ENCODE measurements at places on chromosomes 5 and 9.
A peak's percentile ranks its signal among the peaks of the same experiment; 100 is the strongest.

DNA sequence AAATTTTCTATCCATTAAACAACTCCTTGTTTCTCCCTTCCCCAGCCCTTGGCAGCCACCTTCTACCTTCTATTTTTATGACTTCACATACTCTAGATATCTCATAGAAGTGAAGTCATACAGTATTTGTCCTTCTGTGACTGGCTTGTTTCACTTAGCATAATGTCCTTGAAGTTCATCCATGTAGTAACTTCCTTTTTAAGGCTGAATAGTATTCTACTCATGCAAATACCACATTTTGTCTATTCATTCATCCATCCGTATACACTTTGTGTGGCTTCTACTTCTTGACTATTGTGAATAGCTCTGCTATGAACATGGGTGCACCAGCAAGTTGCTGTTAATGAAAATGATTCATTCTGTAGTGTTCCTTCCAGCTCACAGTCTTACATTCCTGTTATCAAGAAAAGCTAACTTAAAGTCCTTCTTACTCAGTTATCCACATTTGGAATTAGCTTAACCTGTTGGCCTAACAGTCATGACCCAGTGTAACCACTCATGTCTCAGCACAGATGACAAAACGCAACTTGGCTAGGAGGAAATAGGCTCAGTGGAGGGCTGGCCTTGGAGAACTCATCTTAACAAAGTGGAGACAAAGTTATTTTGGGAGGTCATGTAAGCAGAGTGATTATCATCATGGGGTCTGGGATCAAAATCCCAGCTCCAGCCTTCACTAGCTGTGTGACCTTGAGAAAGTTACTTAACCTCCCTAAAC is 129.7 kb upstream of the MAP3K1 start:
- no peak for DNase-seq

DNA sequence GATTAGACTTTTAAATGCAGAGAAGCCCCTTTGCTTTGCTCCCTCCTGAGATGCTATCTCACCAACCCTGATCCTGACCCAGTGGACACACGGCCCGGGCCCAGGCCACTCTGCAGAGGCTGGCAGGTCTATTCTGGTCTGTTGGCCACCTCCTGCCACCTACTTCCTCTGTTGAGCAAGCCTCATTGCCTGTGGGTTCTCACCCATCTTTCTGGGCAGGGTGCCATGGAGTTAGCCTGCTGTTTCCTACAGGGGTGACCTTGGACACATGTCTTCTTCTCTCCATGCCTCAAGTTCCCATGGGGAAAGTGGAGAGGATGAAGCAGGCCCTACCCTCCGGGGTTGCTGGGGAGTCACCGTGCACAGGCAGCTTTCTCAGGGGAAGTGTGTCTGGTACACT is 266.2 kb upstream of the IRX1 start:
- no peak for DNase-seq

DNA sequence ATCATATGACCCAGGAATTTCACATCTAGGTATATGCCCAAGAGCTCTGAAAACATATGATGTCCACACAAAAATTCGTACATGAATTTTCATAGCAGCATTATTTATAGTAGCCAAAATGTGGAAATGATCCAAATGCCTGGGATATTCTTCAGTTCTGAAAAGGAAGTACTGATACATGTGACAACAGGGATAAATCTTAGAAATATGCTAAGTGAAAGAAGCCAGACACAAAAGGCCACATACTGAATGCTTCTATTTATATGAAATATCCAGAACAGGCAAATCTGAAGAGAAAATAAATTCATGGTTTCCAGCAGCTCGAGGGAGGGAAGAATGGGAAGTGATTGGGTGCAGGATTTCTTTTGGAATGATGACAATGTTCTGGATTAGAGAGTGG is 16.8 kb upstream of the ZBTB43 start:
- DNase-seq: no peak

- DNase-seq: no peak
These were observed 4.2 kb upstream of the UNC5A start for GRCh38 chr5:176806137-176806536.

- no peak for DNase-seq
These were observed 2.1 kb upstream of the NIPBL start for GRCh38 chr5:36874465-36874864.

GRCh38 chr5:145960848-145961600 is 24.6 kb downstream of the SH3RF2 start:
- peak; percentile 84 for DNase-seq

GRCh38 chr5:131883984-131884383 is 61.5 kb downstream of the MEIKIN start:
- no peak for DNase-seq

DNA sequence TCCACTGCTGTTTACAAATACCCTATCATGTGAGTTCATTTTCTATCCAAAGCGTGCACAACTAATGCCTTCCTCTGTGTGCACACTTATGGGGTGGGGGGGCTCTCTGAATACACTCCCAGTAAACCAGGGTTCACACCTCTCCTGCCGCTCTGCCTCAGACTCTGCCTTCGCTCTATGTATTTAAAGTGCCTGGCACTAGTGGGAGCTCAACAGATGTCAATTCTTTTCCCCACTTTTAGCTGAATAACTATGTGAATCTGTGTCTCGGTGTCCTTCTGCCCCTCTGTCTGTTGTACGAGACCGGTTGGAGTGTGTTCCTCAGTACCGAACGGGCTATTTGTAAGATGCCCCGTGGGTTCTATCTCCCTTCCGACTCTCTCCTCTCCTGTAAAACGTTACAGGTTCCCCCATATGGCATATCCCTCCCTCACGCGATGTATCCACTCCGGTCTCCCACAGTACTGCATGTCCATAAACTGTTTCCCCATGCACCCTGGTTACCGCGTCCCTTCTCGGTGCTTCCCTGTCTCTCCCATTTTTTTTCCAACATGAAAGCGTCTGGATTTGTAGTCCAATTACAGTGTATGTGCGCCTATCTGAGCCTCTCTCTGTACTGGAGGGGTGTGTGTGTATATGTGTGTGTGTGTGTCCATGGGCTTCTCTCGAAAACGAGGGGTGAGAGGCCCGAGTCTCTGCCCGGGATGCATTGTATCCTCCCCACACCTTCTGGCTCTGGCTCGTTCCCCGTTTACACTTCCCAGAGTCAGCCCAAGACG is 1.6 kb downstream of the ELL2 start:
- no peak for DNase-seq

DNA sequence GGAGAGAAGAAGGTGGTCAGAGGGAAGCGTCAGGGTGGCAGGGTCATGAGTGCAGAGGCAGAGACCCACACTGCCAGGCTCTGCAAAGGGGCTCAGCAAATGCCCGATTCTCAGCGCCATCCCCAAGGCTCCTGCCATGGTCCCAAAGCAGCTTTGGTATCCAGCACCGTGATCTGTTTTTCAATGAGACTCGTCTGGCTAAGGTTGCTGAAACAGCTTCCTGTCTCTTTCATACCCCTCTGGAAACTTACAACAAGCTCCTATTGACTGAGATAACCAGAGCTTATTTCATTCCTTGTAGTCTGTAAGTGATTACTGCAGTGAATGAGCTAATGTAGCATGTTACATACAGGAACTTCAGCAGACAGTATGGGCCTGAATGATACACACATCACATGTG is 568.6 kb upstream of the DAP start:
- no peak for DNase-seq

DNA sequence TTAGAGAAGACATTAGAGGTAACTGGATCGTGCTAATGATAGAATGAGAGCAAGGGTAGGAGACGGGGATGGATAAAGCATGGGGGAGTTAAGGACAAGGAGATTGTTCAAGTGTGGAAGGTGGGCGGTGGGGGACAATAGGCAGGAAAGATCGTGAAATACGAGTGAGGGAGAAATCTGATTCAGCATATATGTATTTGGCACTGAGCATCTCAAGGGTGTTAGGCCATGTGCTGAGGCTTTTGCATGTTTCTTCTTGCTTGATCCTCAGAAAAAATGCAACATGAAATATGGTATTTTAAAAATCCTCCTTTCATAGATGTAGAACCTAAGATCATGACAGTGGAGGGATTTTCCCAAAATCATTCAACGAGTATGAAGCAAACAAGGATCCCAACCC is 240.5 kb downstream of the PAPPA start:
- no peak for DNase-seq

DNA sequence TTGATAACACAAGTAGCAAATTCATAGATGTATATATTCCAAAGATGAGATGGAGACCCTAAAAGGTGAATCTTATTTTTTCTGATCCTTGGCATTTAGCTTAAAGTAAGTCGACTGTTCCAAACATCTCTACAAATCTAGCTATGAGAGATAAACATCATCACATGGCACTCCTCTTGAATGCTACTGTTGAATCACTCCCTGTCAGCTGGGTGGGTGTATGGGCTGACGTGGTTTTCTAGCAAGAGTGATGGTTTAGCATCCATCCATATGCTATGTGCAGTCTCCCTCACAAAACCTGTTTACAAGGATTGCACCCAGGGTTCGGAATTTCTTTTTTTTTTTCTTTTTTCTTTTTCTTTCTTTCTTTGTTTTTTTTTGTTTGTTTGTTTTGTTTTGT is 13.8 kb downstream of the ACO1 start:
- no peak for DNase-seq

DNA sequence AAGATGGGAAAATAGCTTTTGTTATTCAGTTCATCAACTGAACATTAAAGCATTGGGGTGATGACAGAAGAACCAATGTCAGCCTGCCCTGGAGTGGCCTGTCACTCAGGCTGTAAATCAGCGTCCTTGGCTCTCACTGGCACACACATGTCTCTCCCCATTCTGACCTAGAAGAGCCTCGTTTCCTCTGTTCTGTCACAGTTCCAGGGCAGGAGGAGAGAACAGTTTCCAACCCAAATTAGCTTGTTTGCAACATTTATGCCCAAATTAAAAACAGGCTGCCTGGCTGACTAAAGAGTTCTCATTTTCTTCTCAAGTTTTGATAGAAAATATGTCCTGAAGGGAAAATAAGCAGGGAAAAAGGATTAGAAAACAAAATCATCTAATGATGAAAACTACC is 520.1 kb downstream of the CHSY3 start:
- DNase-seq: no peak

GRCh38 chr9:125515983-125516940 is 190.7 kb downstream of the MAPKAP1 start:
- DNase-seq: no peak

- no peak for DNase-seq
These were observed 11.1 kb downstream of the ARSB start for GRCh38 chr5:78974011-78974410.

- peak; percentile 47 for DNase-seq
These were observed 287.4 kb downstream of the ARHGAP26 start for GRCh38 chr5:143057580-143057999.

- no peak for DNase-seq
These were observed 48.2 kb downstream of the TRIO start for GRCh38 chr5:14191325-14191724.

- no peak for DNase-seq
These were observed 116.8 kb upstream of the CNTLN start for GRCh38 chr9:17017931-17018491.

DNA sequence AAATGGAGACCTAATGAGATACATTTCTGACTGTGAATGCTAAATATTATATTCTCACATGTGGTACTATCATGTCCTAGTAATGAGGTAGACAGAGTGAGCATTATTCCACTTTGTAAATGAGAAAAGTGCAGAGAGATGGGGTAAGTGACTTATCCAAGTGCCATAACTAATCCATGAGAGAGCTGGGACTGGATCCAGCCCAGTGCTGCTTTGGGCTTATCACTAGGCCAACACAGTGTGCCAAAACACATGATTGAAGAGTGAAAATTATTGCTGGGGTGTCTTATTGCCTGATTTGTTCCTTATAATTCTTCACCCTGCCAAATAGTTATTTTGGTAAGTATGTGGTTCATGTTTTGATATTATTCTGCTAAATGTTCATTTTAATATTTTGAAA is 442.2 kb upstream of the GRAMD2B start:
- DNase-seq: no peak

DNA sequence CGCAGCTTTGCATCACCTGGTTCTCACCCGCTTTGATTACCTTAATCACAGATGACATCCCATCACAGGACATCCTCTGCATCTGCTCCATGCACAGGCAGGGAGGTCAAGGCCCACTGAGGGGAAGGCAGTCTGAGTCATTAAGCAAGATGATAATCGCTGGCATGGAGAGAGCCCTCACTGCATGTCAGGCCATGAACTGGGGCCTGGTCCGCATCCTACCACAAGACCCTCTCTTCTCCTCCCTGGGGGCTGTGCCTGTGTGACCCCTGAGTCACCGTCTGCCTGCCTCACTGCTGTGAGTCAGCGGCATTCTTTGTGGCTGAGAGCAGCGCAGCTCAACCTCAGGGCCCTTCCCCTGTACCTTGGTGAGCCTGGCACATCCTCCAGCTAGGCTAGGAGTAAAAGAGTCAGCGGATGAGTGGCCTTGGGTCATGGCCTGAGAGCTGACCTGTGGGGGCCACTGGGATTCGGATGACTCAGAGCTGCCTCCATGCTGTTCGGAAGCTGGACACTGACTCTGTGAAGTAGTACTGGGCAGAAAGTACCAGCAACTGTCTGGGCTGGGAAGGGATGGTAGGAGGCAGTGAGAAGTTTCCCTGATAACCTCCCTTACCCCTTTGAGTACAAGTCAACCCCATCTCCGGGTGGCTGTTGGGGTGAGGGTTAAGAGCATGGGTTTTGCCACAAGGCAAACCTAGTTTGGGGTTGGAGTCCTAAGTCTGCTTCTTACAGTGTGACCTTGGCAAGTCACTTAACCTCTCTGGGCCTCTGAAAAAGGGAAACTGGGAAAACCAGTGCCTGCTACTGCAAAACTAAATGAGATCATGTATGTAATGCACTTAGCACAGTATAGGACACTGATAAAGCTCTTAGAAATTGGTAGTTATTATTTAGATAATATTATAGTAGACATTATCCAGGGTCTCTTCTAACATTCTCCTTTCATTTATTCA is 14.6 kb upstream of the ARSI start:
- DNase-seq: peak; percentile 100

GRCh38 chr5:136232316-136232715 is 39.4 kb upstream of the SMIM32 start:
- no peak for DNase-seq

All from NCI-H226 (cell line).